ENCODE measurements at places on chromosomes 11 and 22.
A peak's percentile ranks its signal among the peaks of the same experiment; 100 is the strongest.

DNA sequence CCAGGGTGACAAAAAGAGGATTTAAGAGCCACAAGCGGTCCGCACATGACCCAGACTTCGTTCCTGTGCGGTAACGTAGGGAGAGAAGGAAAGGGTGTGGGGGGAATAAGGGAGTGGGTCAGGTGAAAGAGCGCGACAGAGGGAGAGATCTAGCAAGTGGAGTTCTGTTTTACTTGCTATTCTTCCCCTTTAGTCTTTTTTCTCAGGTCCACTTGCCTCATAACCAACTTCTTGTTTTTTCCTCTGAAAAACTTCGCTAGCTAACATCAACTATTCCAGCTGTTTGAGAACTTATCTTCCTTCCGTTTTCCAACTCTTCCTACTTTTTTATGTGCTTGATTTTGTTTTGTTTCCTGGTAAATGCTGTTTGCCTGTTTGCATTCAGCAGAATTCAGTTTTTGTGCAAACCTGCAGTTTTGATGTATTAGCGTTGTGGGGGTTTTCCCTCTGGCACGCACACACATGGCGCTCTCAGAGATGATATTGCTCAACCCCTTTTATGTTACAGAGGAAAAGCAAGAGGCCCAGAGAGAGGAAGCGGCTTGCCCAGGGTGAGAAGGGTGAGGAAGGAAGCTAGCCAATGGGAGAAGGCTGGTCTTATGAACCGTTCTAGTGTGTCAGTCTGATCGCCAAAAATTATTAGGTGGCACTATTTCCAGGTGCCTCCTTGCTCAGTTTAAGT is 592 bp upstream of the CTSC start:
- DNase-seq, result peak; percentile 4

- no peak for DNase-seq
These were observed 1250.5 kb downstream of the BRD1 start for GRCh38 chr22:48577014-48577690.

DNA sequence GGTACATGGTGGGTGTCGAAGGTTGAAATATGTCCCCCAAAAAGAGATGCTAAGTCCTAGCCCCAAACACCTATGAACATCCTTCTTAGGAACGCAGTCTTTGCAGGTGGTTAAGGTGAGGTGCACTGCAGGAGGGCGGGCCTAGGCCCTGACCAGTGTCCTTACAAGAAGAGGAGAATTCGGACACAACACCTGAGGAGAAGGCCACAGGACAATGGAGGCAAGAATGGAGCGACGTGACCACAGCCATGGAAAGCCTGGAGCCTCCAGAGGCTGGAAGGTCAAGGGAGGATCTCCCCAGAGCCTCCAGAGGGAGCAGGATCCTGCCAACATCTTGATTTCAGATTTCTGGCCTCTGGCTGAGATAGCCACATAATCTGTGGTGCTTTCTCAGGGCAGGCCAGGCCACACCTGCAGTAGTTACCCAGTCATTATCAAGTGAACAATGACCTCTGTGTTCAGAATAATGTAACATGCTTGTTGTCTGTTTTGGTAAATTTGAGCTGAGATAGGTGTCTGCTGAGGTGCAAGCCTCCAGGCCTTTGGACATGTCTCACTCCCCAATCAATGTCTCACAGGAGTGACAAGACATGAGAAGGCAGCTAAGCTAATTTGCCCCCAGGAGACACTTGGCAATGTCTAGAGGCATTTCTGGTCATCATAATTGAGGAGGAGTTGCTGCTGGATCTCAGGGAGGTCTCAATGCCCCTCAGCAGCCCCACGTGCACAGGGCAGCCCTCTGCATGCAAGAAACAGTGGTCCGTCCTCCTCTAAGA is 498.9 kb downstream of the BRD1 start:
- no peak for DNase-seq

- DNase-seq, result no peak
These were observed 30.9 kb downstream of the ZFTA start for GRCh38 chr11:63737718-63738117.

GRCh38 chr11:65298131-65298535 is 16.5 kb upstream of the CDC42EP2 start:
- no peak for DNase-seq
